ENCODE measurements at places on chromosomes 7 and 10.

DNA sequence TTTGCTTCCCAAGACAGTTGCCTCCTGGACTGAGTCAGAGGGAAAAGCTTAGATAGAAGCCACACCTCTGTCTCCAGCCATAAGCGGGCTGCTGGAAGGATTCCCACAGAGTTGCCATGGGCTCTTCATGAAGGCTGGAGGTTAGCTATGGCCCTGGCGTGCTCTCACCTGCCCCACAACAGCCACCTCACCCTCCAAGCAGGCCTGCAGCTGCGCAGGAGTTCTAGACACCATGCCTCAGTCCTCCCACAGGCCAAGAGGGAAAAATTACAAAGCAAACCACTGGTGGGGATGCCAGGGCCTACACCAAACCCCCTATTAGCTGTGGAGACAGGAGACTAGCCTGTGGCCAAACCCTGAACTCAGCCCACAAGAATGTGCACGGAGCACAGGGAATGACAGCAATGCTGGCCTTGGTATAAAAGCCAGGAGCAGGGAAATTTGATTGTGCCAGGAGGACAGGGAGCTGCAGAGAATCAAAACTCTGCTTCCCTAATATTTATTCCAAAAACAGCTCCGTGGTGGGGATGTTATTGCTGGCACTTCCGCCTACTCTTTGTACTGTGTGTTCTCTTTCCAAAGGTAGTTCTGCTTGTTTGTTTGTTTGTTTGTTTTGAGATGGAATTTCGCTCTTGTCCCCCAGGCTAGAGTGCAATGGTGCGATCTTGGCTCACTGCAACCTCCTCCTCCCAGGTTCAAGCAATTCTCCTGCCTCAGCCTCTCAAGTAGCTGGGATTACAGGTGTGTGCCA, 60.3 kb upstream of the STK17A start:
- DNase-seq: no peak

GRCh38 chr7:92520024-92520423, 8.3 kb downstream of the PEX1 start:
- no peak for DNase-seq

GRCh38 chr7:2079332-2080059, 153.2 kb downstream of the MAD1L1 start:
- no peak for DNase-seq

DNA sequence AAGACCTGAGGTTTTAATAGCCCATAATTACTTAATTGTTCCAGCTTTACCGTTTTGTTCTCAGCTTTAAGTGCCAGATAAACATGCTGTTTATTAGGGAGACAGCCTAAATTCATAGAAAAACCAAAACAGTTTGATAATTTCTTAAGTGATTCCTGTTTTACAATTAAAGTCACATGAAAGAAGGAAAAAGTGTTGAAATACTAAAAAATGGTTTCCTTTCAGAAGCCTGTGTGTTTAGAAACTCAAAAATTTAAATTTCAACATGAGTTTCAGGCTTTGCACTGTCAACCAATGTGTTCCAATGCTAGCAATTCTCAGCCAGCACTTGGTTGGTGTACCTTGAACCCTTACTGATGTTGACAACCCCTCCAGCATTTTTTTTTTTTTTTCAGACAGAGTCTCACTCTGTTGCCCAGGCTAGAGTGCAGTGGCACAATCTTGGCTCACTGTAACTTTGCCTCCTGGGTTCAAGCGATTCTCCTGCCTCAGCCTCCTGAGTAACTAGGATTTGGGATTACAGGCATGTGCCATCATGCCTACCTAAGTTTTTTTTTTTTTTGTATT, 135.3 kb downstream of the ICA1 start:
- no peak for DNase-seq

DNA sequence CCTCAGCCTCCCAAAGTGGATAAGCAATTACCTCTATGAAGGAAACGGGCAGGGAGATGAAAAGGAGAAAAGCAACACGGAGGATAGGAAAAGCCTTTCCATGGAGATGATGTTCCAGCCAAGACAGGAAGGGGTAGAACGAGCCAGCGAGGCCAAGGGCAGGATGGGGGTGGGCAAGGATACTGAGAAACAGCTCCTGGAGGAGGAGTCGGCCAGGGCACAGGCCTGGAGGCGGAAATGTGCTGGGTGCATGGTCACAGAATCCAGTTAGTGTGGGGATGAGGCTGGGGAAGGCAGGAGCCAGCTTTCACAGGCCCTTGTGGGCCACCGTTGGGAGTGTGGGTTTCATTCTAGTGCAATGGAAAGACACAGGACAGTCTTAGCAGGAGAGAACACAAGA, 162.6 kb downstream of the JAZF1 start:
- no peak for DNase-seq

GRCh38 chr7:424301-424935, 95.2 kb downstream of the PDGFA start:
- DNase-seq: no peak

DNA sequence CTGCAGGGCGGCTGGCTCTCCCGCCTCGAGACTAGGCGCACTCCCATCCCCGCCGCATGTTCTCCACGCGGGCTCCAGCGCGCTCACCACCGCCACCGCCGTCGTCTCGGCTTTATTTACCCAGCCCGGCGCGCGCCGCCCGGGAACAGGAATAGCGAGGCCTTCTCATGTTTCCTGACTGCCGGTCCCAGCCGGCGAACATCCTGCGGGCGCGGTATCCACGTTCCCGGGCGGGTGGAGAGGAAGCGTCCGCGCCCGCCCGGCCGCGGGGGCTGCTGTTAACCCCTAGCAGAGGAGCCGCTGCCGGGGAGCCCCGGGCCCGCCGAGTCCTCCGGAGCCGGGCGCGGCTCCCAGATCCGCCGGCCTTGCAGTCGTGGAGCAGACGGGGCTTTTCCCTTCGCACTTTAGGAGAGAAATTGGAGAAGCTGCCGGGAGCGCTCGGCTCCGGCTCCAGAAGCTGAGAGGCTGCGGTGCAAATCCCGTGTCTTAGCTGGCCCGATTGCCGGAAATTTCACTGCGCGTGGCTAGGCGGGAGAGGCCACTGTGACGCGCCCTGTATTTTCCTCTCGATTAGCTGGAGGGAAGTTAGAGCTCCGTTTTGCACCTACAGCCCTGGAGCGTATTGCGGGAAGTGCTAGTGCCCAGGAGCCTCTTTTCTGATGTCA, at the start of gene MKX:
MKX (minus strand) TSS at position 88 of the 665 bp plus-strand sequence. CDS start 2,404 bp downstream, outside the sequence.
- DNase-seq: no peak

GRCh38 chr7:16636555-16637101, 8.9 kb downstream of the ANKMY2 start:
- DNase-seq: no peak

DNA sequence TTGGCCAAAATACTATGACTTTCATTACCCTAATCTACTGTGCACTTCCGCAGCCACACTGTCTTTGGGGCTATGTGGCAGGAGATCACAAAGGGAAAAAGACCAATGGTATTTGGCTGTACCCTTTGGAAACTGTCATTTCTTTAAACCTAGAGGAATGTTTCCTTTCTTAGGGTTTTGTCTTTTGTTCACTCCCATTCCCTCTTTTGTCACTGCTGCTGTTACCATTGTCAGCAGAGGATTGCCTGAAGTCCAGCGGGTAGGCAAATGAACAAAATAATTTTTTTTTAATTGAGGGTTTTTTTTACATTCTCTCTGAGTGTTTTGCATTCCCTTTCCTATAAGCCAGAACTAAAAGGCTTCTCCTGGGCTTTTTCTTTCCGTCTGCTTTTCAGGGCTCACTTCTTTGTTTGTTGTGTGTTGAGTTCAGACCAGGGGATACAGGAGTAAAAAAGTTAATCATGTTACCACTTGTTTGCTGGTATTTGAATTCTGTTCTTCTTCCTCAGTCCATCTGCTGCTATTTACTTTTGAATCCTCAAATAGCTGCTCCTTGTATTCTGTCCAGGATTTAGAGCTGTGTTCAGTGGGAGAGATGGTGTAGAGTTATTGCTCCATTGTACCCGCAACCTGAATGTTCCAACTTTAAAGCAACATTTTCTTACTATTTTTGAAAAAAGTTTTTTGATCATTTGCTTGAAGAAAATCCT, 374.6 kb downstream of the SUGCT start:
- DNase-seq: no peak

- no peak for DNase-seq
These were observed 4.2 kb downstream of the AHR start for GRCh38 chr7:17302575-17303142.

- DNase-seq: no peak
These were observed 351.7 kb downstream of the TCERG1L start for GRCh38 chr10:130959752-130960195.

GRCh38 chr10:106582291-106582690, 582.2 kb downstream of the SORCS1 start:
- DNase-seq: no peak

- no peak for DNase-seq
These were observed 341.0 kb upstream of the ZMIZ1 start for GRCh38 chr10:78727728-78728127.

- no peak for DNase-seq
These were observed 19.7 kb downstream of the TSPAN12 start for GRCh38 chr7:120838281-120838682.

DNA sequence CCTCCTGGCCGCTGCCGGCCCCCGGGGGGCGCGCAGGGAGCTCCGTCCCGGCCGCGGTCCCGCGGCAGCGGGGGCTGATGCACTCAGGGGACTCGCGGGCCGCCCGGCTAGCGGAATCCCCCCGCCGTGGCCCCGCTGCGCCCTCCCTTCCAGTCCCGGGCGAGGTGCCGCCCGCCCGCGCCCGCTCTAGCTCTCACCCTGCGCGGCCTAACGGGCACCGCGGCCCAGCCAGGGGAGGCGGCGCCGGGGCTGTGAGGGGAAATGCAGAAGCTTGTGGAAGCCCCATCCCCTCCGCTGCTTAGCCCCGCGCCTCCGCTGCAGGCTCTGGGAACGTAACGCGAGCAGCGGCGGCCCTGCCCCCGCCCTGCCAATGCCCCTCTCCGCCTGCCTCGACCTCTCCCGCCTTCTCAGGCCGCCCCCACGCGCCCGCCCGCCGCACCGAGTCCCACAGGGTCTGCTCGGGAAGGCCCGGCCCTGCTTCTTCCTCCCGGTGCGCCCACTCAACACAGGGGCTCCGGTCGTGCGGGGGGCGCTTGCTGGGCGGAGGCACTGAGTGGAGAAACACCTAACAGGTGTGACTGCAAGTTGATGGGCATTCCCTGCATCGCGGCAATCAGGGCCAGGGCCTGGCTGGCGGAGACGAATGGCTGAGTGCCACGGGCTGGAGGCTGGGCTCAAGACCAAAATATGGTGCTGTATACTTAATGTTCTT, 384 bp upstream of the TMEM229A start:
- DNase-seq: no peak

Data from non-pigmented ciliary epithelial cell (primary cell).